Ascending aorta (tissue), 2 donors: ENCODE measurements at places on chromosomes 2 and 18. TPM values are rescaled to one million over a fixed set of nuclear protein-coding genes. Genes with fewer than 3 reads are reported as not detected.

The NPPC gene
- total RNA-seq: not detected

DNA sequence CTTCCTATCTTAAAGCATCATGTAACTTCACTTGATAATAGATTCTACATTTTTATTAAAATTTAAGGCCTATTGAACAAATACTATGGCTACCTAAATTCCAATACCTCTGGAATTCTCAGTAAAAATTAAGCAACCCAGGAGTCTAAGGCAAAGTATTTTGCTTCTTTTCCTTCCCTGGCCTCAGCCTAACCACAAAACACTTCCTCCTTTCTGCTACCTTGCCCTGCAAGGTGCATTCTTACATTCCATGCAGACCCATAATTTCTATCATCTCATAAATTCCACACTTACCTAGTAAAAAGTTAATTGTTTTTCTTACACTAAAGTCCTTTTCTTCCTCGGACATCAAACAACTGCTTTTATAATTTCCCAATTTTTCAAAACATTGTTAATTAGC, 3.7 kb downstream of the MBOAT2 start:
- no peak for DNase-seq

- DNase-seq: no peak
These were observed 1775.1 kb upstream of the PIK3C3 start for GRCh38 chr18:40179729-40180461.

- no peak for DNase-seq
These were observed 2.7 kb downstream of the METTL4 start for GRCh38 chr18:2568605-2569004.

The AQP12A gene
- not detected for total RNA-seq

- DNase-seq: no peak
These were observed 166.9 kb downstream of the MSH2 start for GRCh38 chr2:47569658-47570475.

DNA sequence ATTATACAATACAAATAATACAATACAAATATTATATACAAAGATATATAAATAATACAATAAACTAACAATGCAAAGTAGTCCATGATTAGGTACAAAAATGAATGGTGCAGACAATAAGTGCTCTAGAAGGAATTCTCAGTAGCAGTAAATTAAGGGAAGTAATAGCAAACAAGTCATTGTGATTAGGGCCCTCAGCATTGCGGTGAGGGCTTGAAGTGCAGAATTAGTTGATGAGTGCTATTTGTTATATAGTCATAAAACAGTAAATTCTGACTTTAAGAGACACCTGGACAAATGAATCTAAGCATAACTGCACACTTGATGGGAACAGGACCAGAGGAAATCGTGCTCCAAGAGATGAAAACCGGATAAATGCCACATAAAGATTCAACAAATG, 74.9 kb downstream of the ANKRD44 start:
- no peak for DNase-seq

- DNase-seq: no peak
These were observed 288.0 kb upstream of the REV1 start for GRCh38 chr2:99777656-99778290.

- DNase-seq: no peak
These were observed 37.9 kb downstream of the SLC38A11 start for GRCh38 chr2:164917296-164917903.

- no peak for DNase-seq
These were observed 25.0 kb downstream of the MPPE1 start for GRCh38 chr18:11883153-11883552.

The ADGRF3 gene
- total RNA-seq: not detected

DNA sequence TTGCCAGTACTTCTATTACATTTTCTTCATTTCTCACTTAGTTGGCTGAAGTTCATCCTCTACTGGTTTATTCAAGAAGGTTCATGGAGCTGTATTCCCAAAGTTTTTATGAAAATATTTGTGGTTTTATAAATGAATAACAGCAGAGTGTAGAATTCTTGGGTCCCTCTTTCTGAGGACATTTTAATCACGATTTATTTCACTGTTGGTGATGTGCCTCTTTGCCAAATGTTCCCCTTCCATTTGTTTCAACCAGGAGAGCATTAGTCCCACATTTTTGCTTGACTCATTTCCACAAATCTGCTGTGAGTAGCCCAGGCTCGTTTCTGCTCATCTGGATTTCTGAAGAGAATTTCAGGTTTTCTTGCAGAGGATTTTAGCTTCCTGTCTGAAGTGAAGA, 20.8 kb downstream of the COPS7B start:
- no peak for DNase-seq

GRCh38 chr18:26642440-26643348, 94.3 kb upstream of the KCTD1 start:
- no peak for DNase-seq

The SCN9A gene
- total RNA-seq: 5.5 TPM

DNA sequence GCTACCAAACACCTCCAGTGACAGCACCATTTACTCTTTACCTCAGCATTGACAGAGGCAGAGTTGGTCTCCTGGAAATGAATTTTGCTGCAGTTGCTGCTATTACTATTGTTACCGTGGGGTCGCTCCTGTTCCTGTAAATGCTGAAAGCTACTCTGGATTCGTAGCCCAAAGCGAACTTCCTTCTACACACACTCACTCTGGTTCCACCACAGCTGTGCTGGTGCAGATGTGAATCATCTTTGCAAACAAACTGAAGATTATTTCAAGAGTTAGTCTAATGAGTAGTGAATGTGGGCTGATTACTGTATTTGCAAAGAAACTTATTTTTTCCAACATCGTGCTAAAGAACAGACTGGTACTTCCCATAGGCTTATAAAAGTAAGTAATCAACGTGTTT, 304.0 kb downstream of the LPIN1 start:
- no peak for DNase-seq

GRCh38 chr2:85435220-85435958, 16.9 kb downstream of the SH2D6 start:
- DNase-seq: no peak

GRCh38 chr2:15223887-15224286, 337.2 kb downstream of the NBAS start:
- no peak for DNase-seq

DNA sequence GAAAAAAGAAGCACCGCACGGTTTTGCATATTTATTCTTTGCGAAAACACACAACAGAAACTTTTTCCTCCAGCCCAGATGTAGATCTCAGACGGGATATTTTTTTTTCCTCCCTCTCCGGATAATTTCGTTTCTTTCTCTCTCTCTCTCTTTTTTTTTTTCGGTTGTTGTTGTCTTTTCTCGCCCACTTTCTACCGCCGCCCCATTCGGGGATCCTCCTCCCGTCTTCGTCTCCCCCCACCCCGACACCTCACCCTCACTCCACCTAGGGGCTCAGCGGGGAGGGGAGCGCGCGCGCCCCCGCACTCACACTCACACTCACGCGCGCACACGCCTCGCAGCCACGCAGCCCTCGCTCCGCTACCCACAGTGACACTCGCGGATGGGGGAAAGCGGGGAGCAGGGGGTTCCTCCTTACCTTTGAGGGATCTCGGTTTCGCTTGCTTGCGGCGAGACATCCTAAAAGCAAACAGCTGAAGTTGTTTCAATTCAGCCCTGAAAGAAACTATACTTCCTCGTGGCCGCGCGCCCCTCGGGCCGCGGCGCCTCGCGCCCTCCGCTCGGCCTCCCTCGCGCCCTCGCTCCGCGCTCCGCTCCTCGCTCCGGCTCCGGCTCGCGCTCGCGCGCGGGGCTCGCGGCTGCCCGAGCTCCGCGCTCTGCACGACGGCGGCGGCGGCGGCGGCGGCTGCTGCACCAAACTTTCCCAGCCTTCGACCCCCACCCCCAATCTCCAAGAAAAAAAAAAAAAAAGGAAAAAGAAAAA, 1.3 kb downstream of the ZNF521 start:
- peak; percentile 65 for DNase-seq

- DNase-seq: no peak
These were observed 50.4 kb downstream of the CTAGE1 start for GRCh38 chr18:22367303-22367702.

The STARD6 gene
- not detected for total RNA-seq

The CELF4 gene
- not detected for total RNA-seq

DNA sequence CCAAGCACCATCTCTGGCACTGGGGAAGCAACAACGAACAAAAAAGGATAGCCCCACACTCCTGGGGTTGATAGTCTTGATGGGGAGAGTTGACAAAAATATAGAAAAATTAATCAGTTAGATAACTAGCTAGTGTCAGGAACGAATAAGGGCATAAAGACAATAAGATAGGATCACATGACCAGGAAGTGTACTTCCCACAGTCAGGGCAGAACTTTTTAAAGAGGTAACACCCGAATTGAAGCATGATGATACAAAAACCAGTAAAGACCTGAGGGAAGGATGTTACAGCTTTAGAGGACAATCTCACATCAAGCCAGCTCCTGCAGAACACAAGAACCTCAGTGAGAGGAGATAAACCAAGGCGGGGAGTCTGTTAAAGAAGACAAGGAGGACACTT, 295.4 kb upstream of the CRIM1 start:
- no peak for DNase-seq

DNA sequence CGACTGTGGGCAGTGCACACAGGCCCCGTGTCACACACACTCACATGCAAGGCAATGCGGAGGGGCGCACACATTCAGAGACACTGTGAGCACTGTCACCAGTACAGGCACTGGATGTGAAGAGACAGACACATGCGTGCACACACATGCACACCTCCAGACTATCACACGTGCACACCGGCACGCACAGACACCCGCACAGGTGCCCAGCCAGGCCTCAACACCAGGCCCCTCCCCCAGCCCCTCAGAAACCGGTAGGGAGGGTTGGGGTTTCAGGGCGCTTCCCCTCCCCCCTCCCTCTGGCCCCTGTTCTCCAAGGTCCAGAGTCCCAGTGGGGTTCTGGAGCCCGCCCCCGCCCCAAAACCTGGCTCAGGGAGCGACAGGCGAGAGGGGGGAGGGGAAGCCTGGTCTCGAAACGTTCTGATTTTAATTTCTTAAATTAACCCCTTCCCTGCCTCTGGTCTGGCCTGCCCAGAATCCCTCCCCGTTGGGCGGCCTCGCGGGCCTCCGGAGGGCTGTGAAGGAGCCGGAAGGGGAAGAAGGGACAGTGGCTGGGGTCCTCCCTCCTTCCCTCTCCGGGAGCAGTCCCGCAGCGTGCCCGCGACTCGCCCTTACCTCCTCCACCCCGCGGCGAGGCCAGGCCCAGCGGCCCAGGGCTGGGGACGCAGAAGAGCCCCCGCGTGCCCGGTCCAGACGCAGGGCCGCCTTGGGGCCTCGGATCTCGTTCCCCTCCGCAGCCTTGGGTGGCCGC, 558 bp downstream of the FBXO41 start:
- DNase-seq: no peak

GRCh38 chr2:181566334-181567032, 90.4 kb downstream of the CERKL start:
- no peak for DNase-seq

- DNase-seq: no peak
These were observed 285.5 kb downstream of the PHLPP1 start for GRCh38 chr18:63000839-63001238.

The CMPK2 gene
- 9.4 TPM for total RNA-seq

The CROCC2 gene
- total RNA-seq: 2.9 TPM

DNA sequence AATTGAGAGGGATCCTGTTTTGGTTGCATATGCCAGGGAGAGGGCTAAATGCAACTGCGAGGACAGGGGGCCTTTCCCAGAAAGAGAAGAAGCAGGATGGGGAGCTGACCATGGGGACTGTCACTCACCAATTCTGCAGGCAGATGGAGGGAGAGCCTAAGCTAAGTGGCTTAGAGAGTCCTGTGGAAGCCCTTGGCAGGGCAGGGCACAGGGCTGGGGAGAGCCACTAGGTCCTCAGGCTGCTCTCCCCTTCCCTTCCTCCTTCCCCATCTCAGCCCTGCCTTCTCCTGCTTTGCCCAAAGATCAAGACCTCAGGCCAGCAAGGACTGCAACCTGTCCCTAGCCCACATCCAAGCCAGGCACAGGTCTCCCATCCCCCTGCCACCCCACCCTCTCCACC, 24.4 kb upstream of the CATIP start:
- no peak for DNase-seq

DNA sequence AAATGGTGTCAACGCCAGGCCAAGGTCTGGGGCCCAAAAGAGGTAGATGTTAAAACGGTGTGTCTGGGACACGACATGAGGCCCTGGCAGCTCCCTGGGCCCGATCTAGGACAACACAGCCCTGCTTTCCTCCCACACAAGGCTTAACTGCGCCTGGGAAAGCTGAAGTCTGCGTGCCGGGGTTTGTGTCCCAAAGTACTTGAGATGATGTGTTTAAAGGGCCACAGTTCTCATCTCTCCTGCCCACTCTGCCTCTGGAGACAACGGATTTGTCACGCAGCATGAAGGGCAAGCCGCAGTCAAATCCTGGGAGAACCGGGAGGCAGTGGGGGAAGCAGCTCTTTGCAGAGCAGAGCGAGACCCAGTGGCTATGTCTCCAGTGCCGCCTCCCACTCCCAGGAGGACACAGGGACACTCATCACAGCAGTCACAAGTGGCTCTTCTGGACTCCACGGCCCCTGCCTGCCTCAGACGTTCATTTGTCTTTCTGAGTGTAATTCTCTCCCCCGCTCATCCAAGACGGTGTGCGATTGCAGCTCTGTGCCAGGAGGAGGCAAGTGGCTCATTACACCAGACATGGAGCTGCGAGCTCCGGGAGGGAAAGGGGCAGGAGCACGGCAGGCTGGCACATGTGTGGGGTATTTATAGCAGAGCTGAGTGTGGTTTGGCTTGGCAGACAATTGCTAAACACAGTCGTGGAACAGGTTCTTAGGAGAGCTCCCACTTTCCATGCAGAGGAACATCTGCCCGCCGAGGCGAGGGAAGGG, 57.7 kb upstream of the SEMA4C start:
- no peak for DNase-seq

The GKN2 gene
- 0.75 TPM for total RNA-seq

GRCh38 chr2:189293164-189293563, 113.6 kb upstream of the COL5A2 start:
- DNase-seq: no peak

GRCh38 chr2:1927896-1928568, 183.7 kb upstream of the PXDN start:
- DNase-seq: no peak

The FAM237A gene
- total RNA-seq: not detected

GRCh38 chr2:42147641-42148274, 21.4 kb upstream of the EML4 start:
- DNase-seq: no peak

The CRYBA2 gene
- total RNA-seq: not detected

The IL36A gene
- total RNA-seq: not detected

The CHRND gene
- not detected for total RNA-seq

The NT5C1B gene
- total RNA-seq: not detected

The ZSWIM2 gene
- total RNA-seq: not detected

GRCh38 chr2:162492225-162492624, 148.3 kb downstream of the GCA start:
- no peak for DNase-seq
